ENCODE measurements at places on chromosomes 5 and 9.
A peak's percentile ranks its signal among the peaks of the same experiment; 100 is the strongest.

DNA sequence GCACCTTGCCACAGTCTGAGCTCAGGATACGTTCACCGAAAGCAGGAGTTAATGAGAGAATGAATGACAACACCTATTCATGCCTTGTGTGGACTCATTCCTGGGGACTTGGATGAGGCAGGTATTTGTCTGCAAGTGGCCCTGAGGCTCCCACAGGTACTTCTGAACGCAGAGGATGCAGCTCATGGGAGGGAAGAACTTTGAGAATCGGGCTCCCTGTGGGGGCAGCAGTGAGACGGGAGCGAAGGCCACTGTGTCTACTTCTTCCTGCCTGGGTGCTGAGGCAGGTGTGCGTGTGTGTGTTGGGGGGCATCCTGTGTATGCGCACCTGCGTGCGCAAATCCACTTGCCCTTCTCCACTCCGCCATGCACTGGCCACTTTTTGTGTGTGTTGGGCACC is 42.2 kb downstream of the PTPN3 start:
- H3K27me3 ChIP-seq: no peaks in the 10 kb centered on the region
- H3K27ac ChIP-seq: no peak overlapping the region
- no peak overlapping the region for H3K4me3 ChIP-seq
- no peaks in the 10 kb centered on the region for H3K4me1 ChIP-seq
- no peaks in the 10 kb centered on the region for H3K36me3 ChIP-seq
- DNase-seq: no peak

DNA sequence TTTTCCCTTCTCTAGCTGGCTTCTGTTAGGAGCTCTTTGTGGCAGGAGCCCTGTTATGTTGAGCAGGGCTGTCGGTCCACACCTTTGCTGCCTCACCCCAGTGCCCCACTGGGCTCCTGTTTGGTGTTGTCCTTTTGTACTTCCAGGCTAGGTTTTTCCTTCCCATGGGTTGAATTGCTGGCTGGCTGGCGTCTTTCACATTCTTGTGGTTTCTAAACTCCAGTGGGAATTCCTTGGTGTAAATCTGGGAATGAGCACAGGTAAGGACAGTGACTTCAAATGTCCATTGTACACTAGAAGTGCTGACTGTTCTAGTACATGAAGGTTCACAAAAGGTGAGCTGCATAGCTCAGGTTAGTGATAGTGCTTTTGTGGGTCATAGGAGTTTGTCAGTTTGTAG is 30.4 kb downstream of the RASGRF2 start:
- peaks cover 2% of the 10 kb centered on the region for H3K4me1 ChIP-seq
- no peak for DNase-seq
- H3K27me3 ChIP-seq: no peaks in the 10 kb centered on the region
- H3K27ac ChIP-seq: no peak overlapping the region

DNA sequence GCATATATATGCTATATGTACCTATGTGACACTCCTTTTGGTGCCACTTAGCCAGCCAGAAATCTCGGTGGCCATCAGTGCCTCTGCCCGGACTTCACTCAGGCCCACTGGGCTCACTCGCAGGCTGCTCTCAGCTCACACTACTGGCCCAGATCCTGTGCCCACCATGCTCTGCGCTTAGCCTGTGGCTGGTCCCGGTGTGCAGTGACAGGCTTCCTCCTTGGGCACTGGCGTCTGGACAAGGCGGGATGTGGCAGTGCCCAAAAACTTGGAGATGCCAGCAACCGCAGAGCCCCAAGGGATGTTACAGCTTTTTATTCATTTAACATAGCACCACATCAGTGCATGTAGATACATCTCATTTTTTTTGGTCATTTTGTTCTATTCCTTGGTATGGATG is 77.4 kb downstream of the NREP start:
- DNase-seq: no peak
- H3K27me3 ChIP-seq: no peaks in the 10 kb centered on the region
- H3K4me1 ChIP-seq: no peaks in the 10 kb centered on the region
- no peaks in the 10 kb centered on the region for H3K36me3 ChIP-seq

- H3K27ac ChIP-seq: no peak within 1 kb of the TSS
- peak; percentile 17 for DNase-seq
- no peaks in the 10 kb centered on the region for H3K36me3 ChIP-seq
Observed at GRCh38 chr5:126594748-126595485, at the start of gene ALDH7A1. TSS of gene ALDH7A1 (minus strand) at chr5:126595219. CDS start at chr5:126595198, 21 bp downstream.

- H3K4me3 ChIP-seq: no peak overlapping the region
- no peaks in the 10 kb centered on the region for H3K27me3 ChIP-seq
- peak; percentile 23 for DNase-seq
- H3K4me1 ChIP-seq: no peaks in the 10 kb centered on the region
Observed at GRCh38 chr9:101977614-101978210, 239.3 kb upstream of the GRIN3A start.

DNA sequence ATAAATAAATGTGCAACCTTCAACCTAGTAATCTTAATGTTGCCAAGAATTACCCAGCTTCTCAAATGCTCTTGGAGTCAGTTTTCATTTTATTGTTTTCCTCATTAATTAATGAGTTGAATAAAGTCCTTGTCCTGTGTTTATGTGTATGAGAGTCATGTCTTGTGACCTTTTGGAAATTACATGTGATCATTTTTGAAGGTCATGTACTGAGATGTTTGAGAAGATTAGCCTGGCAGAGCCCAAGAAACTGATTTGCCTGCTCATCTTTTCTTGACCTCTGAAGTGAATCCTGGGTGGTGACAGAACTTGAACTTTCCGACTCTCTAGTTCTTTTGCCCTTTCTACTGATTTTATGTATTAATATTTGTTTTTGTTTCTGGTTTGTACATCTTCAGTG is 15.4 kb downstream of the ANKRA2 start:
- no peak for DNase-seq
- H3K36me3 ChIP-seq: peaks cover 36% of the 10 kb centered on the region
- H3K4me1 ChIP-seq: no peaks in the 10 kb centered on the region
- H3K27ac ChIP-seq: no peak overlapping the region
- no peaks in the 10 kb centered on the region for H3K27me3 ChIP-seq
- H3K4me3 ChIP-seq: no peak overlapping the region

DNA sequence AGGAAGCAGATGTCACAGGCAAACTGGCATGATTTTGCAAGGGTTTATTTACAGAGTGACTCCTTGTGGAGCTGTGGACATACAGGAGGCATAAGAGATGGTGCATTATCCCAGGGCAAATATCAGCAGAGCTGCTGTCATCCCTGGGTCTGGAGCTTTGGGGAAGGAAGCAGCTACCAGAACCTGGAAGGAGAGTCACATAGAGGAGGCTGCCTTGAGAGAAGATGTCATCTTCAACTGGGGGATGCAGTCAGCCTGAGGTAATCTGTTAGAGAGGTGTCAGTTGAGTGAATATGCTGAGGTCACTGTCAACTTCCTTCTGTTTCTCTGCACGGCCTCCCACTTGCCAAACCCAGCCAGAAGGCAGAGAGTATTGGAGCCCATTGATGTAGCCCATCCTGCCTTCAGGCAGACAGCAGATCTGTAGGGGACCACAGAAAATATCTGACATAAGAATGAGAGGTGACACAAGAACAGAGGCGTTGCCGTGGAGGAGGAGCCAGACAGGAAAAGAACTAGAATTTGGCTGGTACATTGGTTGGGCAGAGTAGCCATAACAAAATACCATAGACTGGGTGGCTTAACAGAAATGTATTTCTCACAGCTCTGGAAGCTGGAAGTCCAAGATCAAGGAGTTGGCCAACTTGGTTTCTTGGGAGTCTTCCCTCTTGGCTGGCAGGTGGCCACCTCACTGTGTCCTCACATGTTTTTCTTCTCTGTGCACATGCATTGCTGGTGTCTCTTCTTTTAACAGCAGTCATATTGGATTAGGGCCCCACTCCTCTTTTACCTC is 102.8 kb downstream of the SNX18 start:
- no peak overlapping the region for H3K27ac ChIP-seq
- no peaks in the 10 kb centered on the region for H3K27me3 ChIP-seq
- no peaks in the 10 kb centered on the region for H3K4me1 ChIP-seq
- H3K4me3 ChIP-seq: no peak overlapping the region

- H3K4me3 ChIP-seq: no peak overlapping the region
- H3K27ac ChIP-seq: no peak overlapping the region
- DNase-seq: no peak
- H3K4me1 ChIP-seq: no peaks in the 10 kb centered on the region
Observed at GRCh38 chr5:128775558-128775957, 189.7 kb upstream of the SLC27A6 start.

- no peak for DNase-seq
- peaks cover 7% of the 10 kb centered on the region for H3K27me3 ChIP-seq
- H3K27ac ChIP-seq: no peak overlapping the region
- no peaks in the 10 kb centered on the region for H3K36me3 ChIP-seq
Observed at GRCh38 chr5:137501846-137502406, 2.8 kb upstream of the SPOCK1 start.

- no peaks in the 10 kb centered on the region for H3K36me3 ChIP-seq
- H3K27me3 ChIP-seq: no peaks in the 10 kb centered on the region
- H3K27ac ChIP-seq: no peak overlapping the region
- no peak for DNase-seq
Observed at GRCh38 chr9:27714388-27714787, 141.1 kb upstream of the C9orf72 start.

DNA sequence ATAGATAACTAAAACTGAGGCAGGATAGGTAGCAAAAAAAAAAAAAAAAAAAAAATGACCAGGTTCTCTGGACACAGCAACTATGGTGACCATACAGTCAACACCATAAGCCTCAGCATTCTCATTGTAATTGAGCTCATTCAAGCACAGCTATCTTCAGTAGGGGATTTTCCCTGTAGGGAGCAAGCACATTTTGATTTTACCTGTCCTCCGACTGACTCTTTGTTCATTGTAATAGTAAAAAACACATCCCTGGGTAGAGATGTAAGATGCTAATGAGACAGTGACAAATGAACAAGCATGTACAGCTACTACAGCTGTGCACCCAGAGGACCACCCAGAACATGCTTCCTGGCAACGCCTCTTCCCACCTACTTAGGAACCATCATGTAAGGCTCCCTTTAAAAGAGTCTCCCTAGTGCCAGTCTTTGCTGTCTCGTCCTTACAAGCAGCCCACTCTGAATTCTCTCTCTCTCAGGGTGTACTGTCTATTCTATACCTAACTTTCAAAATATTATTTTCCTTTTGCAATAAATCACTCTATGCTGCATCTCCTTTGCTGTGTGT is 65.0 kb upstream of the FBXW11 start:
- H3K4me3 ChIP-seq: peak overlapping the region; percentile 49
- peaks cover 34% of the 10 kb centered on the region for H3K36me3 ChIP-seq
- no peak for DNase-seq
- no peaks in the 10 kb centered on the region for H3K27me3 ChIP-seq
- peaks cover 55% of the 10 kb centered on the region for H3K4me1 ChIP-seq
- H3K27ac ChIP-seq: peak overlapping the region; percentile 60

- no peaks in the 10 kb centered on the region for H3K27me3 ChIP-seq
- no peak for DNase-seq
- H3K36me3 ChIP-seq: peaks cover 31% of the 10 kb centered on the region
- H3K4me3 ChIP-seq: no peak overlapping the region
- H3K27ac ChIP-seq: no peak overlapping the region
Observed at GRCh38 chr9:35104586-35104985, 1.7 kb upstream of the STOML2 start.

- no peaks in the 10 kb centered on the region for H3K36me3 ChIP-seq
- no peak overlapping the region for H3K27ac ChIP-seq
- no peak overlapping the region for H3K4me3 ChIP-seq
- H3K4me1 ChIP-seq: no peaks in the 10 kb centered on the region
Observed at GRCh38 chr5:39760385-39761198, 335.8 kb upstream of the DAB2 start.

GRCh38 chr9:123642291-123643278 is 286.6 kb downstream of the CRB2 start:
- no peak for DNase-seq
- peaks cover 8% of the 10 kb centered on the region for H3K4me1 ChIP-seq
- H3K27ac ChIP-seq: no peak overlapping the region
- H3K4me3 ChIP-seq: no peak overlapping the region
- no peaks in the 10 kb centered on the region for H3K36me3 ChIP-seq

- no peak overlapping the region for H3K4me3 ChIP-seq
- peaks cover 46% of the 10 kb centered on the region for H3K4me1 ChIP-seq
- H3K27ac ChIP-seq: peak overlapping the region; percentile 94
- no peaks in the 10 kb centered on the region for H3K36me3 ChIP-seq
- DNase-seq: peak; percentile 74
Observed at GRCh38 chr9:126722922-126723806, 81.7 kb upstream of the ZBTB43 start.

DNA sequence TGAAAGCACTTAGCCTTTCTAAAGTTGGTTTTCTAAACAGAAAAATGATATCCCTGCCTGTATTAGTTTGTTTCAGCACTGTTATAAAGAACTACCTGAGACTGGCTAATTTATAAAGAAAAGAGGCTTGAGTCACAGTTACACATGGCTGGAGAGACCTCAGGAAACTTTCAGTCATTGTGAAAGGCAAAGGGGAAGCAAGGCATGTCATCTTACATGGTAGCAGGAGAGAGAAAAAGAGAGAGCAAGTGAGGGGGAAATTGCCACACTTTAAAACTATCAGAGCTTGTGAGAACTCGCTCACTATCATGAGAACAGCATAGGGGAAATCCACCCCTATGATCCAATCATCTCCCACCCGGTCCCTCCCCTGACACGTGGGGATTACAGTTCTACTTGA is 64.9 kb downstream of the FAM170A start:
- H3K27ac ChIP-seq: no peak overlapping the region
- no peak for DNase-seq

GRCh38 chr9:129148463-129149204 is 29.4 kb downstream of the IER5L start:
- H3K4me3 ChIP-seq: no peak overlapping the region
- no peaks in the 10 kb centered on the region for H3K4me1 ChIP-seq
- no peaks in the 10 kb centered on the region for H3K27me3 ChIP-seq

DNA sequence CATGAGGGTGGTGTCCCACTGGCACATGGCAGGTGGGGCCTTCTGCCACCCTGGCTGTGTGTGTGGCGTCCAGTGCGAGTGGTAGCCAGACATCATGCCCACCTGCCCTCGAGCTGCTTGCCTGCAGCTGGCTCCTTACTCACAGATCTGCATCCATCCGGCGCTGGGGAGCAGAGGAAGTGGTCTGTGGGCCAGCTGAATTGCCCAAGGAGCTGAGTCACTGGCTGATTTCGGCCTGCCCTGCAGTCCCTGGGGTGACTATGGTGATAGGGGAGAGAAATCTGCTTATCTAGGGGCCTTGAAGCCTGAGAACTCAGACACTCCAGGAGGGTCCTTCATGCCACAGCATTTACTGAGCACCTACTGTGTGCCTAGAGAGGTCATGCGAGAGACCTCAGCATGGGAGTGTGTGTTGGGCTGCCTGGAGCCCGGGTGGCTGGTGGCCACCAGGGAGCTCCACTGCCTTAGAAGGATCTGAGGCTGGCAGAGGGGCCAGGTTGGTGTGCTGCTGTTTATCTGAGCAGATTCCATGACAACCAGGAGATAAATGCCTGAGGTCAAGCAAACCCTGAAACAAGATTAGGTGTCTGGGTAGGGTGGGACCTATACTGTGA is 57.1 kb downstream of the SLC22A5 start:
- peak; percentile 86 for DNase-seq
- peaks cover 100% of the 10 kb centered on the region for H3K4me1 ChIP-seq
- no peaks in the 10 kb centered on the region for H3K27me3 ChIP-seq
- H3K36me3 ChIP-seq: peaks cover 9% of the 10 kb centered on the region

GRCh38 chr5:111960476-111961215 is 203.7 kb upstream of the NREP start:
- no peak overlapping the region for H3K4me3 ChIP-seq
- no peak for DNase-seq
- H3K27me3 ChIP-seq: no peaks in the 10 kb centered on the region
- H3K36me3 ChIP-seq: no peaks in the 10 kb centered on the region
- H3K27ac ChIP-seq: no peak overlapping the region
- no peaks in the 10 kb centered on the region for H3K4me1 ChIP-seq
